ENCODE measurements at places on chromosomes 11 and 22.

DNA sequence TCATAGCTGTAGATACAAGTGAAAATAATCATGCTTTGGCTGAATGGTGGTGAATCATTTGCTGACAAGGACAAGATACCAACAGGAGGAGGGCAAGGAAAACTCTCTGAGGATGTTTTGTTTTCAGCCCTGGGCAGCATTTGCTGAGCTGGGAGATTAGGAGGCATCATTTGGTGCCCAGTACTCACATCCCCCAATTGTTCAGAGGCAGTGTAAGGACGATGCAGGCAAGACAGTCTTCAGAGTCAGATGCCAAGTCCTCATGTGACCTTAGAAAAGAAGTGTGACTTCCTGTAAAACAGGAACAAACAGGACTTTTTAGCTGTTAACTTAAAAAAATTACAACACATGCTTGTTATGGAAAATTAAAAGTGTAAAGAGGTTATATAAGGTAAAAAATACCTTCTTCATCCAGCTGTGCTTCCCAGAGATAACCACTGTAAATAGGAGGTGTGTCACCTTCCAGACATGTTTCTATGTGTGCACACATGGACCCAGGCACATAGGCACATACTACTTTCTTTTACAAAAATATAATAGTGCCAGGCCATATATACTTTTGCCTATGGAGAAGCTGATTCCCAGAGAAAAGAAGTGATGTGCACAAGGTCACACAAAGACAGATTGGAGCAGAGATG, 18.0 kb downstream of the CNTF start:
- no peak for DNase-seq

- DNase-seq: no peak
Observed at GRCh38 chr11:47359586-47359985, 7.1 kb upstream of the MYBPC3 start.

DNA sequence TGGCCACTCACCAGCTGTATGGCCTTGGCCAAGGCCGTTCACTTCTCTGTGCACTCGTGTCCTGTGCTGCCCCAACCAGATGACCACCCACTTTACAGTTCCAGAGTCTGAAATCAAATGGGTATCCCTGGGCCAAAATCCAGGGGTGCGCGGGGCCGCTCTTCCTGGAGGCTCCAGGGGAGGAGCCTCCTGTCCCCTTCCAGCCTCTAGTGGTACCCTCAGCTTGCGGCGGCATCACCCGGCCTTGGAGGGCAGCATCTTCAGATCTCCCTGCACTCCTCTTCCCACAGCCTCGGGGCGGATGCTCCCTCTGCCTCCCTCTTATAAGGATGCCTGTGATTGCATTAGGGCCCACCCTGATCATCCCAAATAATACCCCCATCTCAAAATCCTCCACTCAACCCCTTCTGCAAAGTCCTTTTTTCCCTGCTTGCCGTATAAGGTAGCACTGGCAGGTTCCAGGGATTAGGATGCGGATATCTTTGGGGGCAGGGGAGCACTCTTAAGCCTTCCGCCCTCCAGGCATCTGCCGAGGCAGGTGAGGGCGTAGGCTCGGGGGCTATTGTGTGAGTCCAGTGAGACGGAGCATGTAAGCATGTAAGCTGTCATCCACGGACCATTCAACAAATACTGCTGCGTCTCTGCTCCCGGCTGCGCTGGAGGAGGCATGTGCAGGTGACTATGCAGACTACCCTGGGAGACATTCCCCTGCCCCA, 24.4 kb upstream of the SHISAL1 start:
- no peak for DNase-seq

- peak; percentile 76 for DNase-seq
Observed at GRCh38 chr11:2306452-2306823, 4.6 kb downstream of the TSPAN32 start.

DNA sequence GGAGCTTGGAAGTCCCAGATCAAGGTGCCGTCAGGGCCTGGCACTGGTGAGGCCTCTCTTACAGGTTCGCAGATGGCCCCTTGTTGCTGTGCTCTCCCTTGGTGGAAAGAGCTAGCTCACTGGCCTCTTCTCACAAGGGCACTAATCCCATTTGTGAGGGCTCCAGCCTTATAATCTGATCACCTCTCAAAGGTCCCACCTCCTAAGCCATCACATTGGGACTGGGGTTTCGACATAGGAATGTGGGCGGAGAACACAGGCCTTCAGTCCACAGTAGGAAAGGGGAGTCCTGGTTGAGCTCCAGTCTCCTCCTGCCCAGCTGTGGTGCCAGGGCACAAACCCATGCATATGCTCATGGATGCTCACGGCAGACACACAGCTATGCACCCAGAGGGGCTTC, 14.0 kb upstream of the LRRC32 start:
- DNase-seq: no peak

DNA sequence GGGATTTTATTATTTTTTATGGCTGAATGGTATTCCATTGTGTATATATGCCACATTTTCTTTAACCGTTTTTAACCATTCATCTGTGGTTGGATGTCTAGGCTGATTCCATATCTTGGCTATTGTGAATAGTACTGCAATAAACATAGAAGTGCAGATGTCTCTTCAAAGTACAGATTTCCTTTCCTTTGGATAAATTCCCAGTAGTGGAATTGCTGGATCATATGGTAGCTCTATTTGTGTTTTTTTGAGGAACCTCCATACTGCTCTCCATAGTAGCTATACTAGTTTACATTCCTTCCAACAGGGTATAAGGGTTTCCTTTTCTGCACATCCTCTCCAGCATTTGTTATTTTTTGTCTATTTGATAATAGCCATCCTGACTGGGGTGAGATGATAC, 71.9 kb upstream of the SEZ6L start:
- no peak for DNase-seq

DNA sequence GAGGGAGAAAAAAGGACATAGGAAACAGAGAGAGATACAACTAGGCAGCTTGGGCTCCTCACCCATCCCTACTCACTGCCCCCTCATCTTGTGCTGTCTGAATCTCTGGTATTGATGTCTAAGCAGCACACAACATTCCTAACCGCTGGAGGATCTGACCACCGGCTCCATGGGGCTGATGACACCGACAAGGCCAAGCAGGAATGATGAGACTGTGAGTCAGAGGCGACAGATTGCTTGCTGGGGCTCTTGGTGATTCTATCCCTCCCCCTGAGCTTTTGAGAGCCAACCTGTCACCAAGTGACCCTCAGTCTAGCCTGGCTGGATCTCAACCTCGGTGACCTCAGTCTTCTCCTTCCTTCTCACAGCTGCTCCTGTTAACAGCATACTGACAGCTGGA, 13.8 kb downstream of the PAMR1 start:
- DNase-seq: no peak

GRCh38 chr11:106585061-106585460, 433.2 kb downstream of the GUCY1A2 start:
- DNase-seq: no peak

- DNase-seq: no peak
Observed at GRCh38 chr11:118290923-118291322, 13.6 kb upstream of the CD3E start.

DNA sequence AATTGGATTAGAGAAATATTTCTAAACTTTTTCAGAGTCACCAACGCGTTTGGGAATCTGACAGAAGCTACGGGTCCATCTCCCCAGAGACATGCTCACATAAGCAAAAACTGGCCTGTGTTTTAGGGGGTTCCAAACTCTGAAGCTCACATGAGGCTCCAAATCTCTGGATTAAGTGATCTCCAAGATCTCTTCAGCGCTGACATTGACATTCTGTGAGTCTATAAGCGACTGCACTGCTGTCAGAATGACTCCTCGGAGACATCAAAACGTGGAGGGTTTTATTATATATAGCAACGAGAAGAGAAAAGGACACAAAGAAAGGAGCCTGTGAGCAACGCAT, 642 bp upstream of the SIK2 start:
- no peak for DNase-seq

- no peak for DNase-seq
Observed at GRCh38 chr11:69317401-69318092, 23.6 kb downstream of the MYEOV start.

DNA sequence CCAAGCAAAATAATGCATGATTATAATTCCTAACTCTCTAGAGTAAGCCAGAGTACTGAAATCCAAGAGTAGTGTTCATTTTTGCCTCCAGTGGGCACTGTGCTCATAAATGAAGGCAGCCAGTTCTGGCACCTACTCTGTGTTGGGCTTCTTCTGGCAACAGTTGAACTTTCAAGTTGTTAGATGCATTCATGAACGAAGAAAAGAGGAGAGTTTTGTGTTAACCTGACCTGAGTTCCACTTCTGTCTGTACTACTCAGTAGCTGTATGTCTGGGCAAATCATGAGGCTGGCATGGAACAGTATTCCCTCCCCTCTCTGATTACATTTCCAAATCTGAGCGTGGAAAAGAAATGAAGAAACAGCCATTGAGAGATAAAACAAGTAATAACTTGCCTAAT, 20.3 kb upstream of the TENM4 start:
- DNase-seq: no peak

Data from renal cortex interstitium (tissue), 15 donors.